ENCODE measurements at places on chromosomes 3 and 15.

- no peak for DNase-seq
These were observed 34.9 kb downstream of the MAGEF1 start for GRCh38 chr3:184676927-184677326.

DNA sequence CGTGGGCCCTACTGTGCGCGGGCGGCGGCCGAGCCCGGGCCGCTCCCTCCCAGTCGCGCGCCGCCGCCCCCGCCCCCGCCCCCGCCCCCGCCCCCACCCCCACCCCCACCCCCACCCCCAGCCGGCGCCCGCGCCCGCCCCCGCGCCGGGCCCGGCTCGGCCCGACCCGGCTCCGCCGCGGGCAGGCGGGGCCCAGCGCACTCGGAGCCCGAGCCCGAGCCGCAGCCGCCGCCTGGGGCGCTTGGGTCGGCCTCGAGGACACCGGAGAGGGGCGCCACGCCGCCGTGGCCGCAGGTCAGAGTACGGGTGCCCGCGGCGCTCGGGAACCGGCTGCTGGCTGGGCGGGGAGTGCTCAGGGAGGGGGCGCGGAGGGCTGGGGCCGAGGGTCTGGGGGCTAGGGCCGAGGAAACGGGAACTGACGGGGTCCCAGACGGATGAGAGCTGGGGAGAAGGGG is 1.1 kb upstream of the PPARG start:
- DNase-seq: no peak

GRCh38 chr3:189157232-189158007 is 14.4 kb upstream of the TPRG1 start:
- DNase-seq: no peak

GRCh38 chr15:49864251-49864650 is 243.4 kb downstream of the DTWD1 start:
- no peak for DNase-seq

- DNase-seq: no peak
These were observed 88.3 kb upstream of the COL8A1 start for GRCh38 chr3:99549957-99550603.

GRCh38 chr15:63834500-63835210 is 907 bp upstream of the HERC1 start:
- no peak for DNase-seq

GRCh38 chr3:194140520-194141414 is 4.8 kb downstream of the HES1 start:
- peak; percentile 83 for DNase-seq

Measured in type B pancreatic cell (in vitro differentiated cells).